Neural progenitor cell (in vitro differentiated cells): ENCODE measurements at places on chromosomes 11 and 22.

GRCh38 chr11:92854952-92855351 is 114.5 kb upstream of the MTNR1B start:
- DNase-seq = no peak

GRCh38 chr11:7569044-7569443 is 55.2 kb downstream of the PPFIBP2 start:
- no peak for DNase-seq

DNA sequence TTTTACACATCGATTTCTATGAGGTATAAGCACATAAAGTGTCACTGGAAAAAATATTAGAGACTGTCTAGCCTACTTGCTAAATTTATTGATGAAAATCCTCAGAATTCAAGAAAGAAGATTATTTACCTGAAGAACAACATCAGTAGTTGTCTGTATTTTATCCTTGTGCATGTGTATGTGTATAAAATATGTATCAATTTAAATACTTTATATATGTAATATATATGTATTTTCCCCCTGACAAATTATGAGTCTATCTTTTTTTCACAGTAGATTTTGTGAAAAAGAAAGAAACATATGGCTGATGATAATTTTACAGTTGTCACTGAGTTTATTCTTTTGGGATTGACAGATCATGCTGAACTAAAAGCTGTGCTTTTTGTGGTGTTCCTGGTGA is at the start of gene OR5J2:
Gene OR5J2, plus strand, starts transcription at position 301 of the 400 bp plus-strand sequence. Its CDS starts 0 bp downstream, at position 301.
- no peak for DNase-seq

DNA sequence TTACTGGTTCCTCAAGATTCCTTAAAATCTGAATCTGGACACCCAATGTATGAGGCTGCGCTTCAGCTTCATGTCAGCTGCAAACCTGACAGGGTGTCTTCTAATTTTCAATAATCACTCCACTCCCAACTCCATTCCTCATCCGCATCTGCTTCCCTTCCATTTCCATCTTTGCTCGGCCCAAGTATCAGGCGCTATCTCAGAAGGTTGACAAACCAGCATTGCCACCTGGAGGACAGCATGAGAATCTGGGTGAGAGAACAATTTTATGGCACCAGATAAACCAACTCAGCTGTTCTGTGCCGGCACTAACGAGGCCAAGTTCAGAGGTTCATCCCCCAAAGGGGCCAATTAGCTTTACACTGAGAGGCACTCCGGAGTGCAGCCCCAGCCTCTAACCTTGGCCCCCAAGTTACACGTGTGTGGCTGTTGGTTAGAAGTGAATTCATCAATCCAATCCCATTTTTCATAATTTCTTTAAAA is 79.1 kb upstream of the LMO2 start:
- peak; percentile 70 for DNase-seq

DNA sequence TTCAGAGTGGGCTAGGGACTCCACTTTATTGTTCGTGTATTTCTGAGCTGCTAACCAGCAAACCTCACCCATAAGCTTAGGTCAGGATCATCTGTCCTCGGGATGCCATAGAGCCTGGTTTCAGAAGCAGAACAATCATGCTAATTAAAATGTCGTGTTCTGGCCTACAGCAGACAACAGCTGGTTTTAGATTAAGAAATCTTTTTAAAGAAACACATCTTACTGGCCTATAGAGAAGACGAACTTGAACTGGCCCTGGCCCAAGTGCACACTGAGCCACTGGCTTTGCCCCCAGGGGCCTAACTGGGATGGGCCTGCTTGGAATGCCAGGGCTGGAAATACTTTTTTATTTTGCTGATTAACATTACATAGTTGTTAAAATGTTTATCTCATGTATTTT is 63.2 kb downstream of the ALX4 start:
- no peak for DNase-seq
